ENCODE measurements at places on chromosomes 6 and 20.

DNA sequence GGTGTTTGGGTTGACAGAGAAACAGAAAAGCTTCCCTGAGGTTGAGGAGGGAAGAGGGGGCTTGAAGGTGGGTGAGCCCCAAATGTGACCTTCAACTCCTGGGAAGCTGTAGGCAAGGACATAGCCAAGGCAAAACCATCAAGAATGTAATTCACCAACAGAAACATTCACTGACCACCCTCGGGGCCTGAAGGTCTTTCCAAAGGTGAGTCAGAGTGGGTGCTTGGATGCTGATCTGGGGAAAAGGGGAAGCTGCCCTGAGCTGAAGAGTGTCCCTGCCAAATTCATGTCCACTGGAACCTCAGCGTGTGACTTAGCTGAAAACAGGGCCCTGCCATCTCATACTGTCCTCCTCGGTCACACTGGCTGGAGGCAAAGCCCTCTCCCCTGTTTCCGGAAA, 234.2 kb upstream of the SULF2 start:
- no peak for DNase-seq

GRCh38 chr20:45368221-45368980, 5.4 kb downstream of the SYS1 start:
- peak; percentile 88 for DNase-seq

DNA sequence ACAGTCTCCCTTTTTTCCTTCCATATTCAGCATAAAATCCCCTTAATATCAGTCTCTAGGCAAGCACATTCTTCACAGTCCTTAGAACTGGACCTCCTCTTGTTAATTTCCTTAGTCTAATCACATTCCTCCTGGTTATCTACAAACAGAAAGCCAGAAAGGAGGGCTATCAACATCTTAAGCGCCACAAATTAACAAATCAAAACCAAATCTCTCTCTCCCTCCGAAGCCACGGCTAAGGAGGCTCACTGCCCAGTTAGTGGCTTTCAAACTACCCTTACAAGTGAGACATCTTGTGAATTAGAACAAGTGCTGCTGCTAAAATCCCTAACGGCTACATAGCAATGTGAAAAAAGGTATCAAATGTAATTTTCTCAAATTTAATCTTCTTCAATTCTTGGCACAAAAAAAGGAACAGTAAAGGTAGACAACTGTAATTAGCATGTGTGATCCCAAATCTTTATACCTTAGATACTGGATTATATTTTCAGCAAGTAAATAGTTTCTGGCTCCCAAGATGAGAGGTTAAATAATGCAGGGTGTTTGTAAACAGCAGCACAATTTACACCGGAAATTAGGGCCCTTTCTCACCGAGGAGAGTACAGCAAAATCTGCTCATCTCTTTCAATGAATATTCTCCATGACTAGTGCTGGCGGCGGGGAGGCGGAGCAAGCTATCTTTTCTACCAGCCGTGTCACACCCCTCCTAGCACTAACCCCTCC, 1.4 kb upstream of the TRIM39 start:
- DNase-seq = peak; percentile 47

DNA sequence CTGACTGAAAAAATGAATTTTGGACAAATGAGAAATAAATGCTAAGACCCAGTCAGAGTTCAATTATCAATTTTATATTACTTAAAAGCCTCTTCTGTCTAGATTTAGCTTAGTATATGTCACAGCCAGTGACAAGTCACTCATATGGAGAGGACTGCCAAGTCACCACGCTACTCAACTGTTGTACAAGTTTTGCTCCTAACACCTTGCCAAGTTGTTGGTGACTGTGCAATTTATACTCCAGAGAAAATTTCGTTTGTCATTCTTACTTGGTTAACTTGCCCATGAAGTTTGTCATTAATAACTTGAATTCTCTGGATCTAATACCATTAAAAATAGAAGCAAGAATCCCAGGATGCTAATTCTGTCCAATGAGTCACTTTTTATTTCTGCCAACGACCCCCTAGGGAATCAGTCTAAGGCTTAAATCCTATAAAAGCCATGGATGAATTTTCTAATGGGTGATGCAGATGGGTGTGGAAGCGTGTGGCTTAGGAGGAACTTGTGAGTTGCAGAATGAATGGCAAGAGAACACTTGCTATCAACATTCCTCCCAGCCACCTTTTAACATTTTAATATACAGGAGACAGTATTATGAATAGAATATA, 30.4 kb upstream of the FBXO30 start:
- DNase-seq = no peak

DNA sequence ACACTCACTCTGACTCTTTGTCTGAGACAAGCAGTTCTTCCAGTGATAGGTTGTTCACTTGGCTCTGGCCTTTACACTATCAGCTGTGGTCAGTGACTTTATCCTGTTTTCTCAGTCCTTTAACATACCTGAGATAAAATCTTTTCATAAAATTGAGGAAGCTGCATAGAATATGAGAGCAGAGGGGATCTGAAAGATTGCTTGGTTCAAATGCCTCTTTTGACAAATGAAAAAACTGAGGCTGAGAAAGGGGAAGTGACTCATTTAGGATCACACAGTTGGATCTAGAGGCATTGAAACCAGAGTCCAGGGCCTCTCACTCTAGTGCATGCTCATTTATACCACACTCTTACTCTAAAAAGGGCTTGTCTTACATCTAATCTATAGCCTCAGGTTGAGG, 277.0 kb upstream of the TBX18 start:
- no peak for DNase-seq
